AG08395 (cell line): ENCODE measurements at places on chromosomes 1 and 21.

DNA sequence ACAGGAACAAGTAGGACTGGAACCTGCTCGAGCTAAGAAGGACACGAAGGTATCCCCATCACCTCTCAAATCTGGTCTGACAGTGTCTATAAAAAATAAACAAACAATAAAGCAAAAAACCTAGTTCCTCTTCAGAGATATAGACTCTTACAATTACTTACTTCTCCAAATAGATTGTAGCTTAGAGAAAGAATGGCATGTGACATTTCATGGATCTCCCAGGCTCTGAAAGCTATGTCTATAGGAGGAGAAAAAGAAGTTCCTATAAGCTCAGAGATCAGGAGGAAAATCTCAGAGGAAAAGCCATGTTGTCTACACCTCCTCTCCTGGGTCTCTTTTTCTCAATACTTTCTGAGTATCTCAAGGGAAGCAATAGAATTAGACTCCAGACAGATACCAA is 12.3 kb upstream of the OR10J5 start:
- no peak for DNase-seq

- DNase-seq = no peak
These were observed 72.6 kb downstream of the ST3GAL3 start for GRCh38 chr1:43779805-43780403.

DNA sequence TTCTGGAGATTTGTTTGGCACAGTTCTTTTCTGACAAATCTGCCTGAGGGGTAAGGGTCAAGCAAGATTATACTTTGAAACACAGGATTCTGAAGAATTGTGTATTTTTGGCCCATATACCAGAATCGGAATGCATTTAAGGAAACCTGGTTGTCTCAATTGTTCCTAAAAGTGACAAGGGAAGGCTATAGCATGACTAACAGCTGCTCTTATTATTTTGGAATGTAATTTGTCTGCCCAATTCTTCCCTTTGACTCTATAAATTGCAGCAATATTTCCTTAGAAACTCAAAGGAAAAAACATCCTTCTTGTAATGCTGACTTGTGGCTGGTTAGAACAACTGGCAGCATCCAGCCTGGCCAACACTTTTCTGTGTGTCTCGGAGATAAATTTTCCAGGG is 15.8 kb upstream of the VCAM1 start:
- peak; percentile 39 for DNase-seq

GRCh38 chr1:101291562-101292380 is 55.0 kb downstream of the S1PR1 start:
- peak; percentile 65 for DNase-seq

GRCh38 chr1:115337633-115338456 is at the start of gene NGF:
TSS of gene NGF (minus strand) at chr1:115338249. CDS start at chr1:115286795, 51,454 bp downstream.
- DNase-seq = peak; percentile 87

DNA sequence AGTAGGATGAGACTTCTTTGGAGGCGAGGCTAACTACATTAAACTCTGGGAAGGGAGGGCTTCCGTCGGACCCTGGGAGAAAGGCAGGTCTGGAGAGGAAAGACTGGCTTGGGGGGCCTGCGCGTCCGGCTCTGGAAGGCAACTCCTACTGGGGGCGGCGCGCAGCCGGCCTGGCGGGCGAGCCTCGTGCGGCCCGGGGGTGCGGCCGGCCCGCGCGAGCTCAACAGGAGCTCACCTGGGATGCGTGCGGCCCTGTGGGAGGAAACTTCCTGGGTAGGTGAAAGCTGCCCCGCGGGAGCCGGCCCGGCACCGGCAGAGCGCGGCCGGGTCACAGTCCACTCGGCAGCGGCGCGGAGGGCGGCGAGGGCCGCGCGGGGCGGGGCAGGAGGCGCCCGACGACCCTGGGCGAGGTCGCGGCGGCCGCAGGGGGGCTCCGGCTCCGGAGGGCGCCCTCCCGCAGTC is 449 bp downstream of the EPS15 start:
- peak; percentile 13 for DNase-seq

- no peak for DNase-seq
These were observed 9.5 kb downstream of the EDEM3 start for GRCh38 chr1:184745110-184745509.

DNA sequence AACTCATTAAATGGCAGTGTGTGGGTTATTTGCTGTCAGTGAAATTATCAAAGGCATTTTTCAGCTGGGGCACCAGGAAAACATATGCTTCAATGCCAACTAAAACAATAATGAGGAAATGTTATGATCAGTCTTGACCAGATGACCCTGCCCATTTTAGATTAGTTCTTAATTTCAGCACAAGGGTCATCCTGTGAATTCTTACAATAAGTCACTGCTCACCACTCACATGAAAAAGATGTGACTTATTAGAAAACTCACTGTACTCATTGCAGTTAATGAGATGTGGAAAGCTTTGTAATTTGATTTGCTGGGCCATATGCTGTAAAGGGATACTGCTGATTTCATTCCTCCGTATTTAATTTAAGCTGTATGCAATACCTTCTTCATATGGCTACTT is 178.5 kb upstream of the LMO4 start:
- DNase-seq = no peak

- peak; percentile 53 for DNase-seq
These were observed 1.8 kb downstream of the C2CD4D start for GRCh38 chr1:151837884-151838221.

DNA sequence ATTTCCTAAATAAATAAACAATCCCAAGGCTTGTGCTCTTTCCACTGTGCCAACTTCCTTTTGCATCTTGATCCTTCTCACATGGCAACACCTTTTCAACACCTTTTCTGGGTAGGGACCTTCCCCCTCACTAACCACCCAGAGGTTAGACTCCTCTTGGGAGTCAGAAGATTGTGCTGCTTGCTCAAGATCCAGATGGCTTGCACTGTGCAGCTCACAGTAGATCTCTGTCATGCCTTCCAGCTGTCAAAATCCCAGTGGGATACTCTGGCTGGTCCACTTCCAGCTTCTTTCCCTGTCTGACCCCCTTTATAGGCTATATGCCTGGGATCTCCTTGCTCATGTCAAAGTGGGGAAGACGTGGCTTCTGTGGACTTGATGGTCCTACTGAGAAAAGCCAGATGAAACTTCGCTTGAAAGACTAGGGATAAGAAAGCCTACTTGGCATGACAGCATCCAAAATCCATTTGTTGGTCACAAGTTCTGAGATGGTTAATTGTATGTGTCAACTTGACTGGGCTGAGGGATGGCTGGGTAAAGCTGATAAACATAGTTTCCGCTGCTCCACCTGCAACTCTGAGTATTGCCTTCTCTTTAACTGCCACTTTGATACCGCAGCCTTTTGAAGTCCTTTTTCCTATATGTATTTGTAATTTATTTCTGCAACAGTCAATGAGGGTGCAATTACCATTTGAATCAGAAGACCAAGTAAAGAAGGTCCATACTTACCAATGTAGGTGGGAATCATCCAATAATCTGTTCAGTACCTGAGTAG is 74.5 kb downstream of the S1PR1 start:
- DNase-seq = no peak

DNA sequence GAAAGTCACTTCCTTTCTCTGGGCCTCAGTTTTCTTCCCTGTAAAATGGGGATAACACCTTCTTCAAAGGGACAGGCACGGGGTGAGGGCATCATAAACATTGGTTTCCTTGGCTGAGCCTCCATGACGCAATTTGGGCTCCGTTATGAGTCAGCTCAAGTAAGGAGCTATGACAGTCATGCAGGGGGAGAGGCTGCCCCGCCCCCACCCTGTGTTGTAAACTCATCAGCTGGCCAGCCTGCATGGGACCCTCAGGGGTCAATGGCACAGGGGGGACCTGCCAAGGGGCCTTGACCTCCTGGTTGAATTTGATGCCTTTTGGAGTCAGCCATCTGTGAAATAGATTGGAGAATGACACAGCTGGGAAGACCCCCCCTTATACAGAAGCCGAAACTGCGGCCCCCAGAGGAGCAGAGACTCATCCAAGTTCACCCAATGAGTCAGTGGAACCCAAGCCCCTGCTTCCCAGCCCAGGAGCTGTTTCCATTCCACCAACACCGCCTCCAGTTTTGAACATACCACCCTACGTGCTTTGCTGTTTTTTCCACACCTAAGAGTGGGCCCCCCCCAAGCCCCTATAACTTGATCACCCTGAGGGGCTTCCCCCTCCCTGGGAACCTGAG is 36.8 kb upstream of the RUNX3 start:
- peak; percentile 80 for DNase-seq

DNA sequence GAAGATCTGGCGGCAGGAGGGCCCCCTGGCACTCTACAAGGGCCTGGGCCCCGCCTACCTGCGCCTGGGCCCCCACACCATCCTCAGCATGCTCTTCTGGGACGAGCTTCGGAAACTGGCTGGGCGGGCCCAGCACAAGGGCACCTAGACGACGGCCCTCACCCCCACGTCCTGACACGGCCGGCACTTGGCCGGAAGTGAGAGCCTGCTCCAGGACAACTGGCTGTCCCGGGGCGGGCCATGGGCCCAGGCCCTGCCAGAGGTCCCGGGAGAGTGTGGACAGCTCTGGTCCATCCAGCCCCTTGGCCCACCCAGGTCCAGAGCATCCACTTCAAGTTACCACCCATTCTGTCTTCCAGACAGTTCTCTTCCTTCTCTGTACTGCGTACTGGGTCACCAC is 3.0 kb upstream of the TMEM82 start:
- DNase-seq = no peak

DNA sequence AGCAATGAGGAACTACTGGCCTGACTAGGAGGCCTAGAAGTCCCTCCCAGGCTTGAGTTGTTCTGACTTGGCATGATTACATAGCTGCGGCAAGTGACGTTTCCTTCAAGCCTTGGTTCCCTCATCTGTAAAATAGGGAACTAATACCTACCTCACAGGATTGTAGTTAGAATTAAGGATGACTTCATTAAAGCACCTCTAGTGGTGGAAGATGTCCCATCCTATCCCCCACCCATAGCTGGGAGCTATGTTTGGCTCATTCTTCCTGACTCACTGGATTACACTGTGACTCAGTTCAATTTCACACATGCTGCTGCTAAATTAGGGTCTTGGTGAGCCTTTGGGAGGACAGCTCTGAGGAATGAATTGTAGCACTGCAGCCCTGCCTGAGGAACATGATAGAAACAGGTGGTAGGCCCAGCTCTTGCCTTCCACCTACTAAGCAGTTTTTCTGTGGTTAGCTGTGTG is 6.0 kb upstream of the SHISA4 start:
- peak; percentile 82 for DNase-seq

DNA sequence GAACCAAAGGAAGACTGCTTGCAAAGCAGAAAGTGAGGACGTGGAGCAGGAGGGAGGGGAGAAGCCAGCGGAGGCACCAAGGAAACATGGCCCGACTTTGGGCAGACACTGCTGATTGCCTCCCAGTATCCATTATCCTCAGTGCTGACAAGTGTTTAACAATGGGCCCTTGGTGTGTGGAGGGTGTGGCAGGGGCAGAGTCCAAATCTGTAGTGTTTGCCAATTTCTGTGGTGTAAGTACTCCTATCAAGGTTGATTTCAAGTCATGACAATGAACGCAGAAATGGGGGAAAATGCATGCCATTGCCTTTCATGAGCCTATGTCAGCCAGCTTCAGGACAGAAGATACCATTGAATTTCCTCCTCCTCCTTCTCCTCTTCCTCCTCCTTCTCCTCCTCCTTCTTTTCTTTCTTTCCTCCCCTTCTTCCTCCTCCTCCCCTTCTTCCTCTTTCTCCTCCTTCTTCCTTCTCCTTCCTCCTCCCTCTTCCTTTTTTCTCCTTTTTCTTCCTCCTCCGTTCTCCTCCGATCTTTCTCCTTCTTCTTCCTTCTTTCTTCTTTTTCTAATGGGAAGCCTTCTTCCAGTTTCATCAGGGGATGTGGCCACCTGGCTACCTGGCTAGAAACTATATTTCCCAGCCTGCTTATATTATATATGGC is 10.3 kb upstream of the PHC2 start:
- DNase-seq = no peak
